ENCODE measurements at places on chromosomes 3 and 15.

DNA sequence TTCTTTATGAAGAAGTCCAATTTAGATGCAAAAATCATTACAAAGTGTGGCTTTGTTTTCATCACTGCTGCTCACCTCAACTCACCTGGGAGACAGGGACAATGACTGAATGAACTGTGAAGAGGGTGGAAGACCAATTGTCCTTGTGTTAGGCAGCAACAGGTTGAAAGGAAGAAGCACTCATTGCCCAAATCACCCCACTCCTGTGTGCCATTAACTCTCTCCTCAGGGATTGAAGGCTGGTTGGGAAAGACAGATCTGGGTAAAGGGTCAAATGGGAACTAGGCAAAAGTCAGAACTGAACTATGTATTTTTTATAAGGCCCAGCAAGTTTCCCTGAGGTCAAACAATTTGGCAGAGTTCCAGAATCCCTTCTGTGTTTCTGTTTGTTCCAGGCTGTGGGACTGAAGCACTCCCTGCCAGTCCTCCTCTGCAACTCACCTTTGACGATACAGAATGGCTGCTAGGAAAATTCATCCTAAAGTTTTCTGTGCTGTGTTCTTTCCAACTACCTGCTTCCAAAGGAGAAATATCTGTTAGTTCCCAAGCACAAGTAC, 68.6 kb upstream of the CCDC39 start:
- DNase-seq, result no peak

DNA sequence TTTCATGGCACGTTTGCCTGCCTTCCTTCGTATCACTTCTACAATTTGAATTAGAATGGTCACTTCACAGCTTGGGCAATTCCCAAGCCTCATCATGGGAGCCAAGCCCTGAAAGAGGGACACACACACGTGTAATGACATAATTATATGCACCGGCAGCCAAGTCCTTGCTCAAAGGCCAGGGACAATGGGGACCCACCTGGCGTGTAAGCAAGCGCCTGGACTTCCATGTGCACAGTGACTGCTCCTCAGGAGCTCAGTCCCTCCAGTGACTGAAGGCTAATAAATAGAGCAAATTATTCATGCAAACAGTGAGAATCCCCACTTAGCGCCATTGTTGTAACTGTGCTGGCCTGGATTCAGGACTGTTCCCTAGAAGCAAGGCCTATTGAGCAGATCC, 115.1 kb downstream of the DNAJB8 start:
- DNase-seq, result no peak

- no peak for DNase-seq
Measured at GRCh38 chr3:160869825-160870224, 113.8 kb downstream of the PPM1L start.

- DNase-seq, result no peak
Measured at GRCh38 chr3:32240159-32240545, 1.7 kb downstream of the CMTM8 start.

DNA sequence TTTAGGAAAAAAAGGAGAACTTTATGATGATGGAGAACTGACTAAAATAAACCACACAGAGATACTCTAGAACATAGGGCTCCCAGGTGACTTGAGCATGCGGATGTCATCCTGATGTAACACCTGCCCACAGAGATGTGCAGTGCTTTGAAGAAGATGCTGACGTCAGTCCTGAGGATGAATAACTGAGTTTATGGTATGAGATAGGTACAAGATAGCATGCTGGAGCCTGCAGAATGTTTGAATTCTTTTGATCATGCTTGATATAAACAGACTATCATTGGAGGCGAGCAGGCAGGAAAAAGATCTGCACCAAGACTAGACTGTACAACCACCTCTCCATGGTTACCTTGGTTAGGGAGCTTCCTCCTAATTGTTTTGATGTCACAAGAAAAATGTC, 12.4 kb downstream of the CCR4 start:
- no peak for DNase-seq

DNA sequence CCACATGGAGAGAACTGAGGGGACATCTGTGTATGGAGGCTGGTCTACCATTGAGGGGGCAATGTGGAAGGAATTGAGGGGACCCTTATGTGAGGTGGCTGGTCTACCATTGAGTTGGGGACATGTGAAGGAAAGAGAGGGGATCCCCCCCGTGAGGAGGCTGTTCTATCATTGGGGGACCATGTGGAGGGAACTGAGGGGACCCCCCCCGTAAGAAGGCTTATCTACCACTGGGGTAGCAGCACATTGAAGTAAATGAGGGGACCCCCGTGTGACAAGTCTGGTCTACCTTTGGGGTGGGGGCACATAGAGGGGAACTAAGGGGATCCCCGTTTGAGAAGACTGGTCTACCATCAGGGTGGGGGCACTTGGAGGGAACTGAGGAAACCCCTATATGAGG, 158.0 kb downstream of the FBLN2 start:
- DNase-seq, result no peak

- DNase-seq, result no peak
Measured at GRCh38 chr3:53030619-53031449, 15.0 kb downstream of the SFMBT1 start.

DNA sequence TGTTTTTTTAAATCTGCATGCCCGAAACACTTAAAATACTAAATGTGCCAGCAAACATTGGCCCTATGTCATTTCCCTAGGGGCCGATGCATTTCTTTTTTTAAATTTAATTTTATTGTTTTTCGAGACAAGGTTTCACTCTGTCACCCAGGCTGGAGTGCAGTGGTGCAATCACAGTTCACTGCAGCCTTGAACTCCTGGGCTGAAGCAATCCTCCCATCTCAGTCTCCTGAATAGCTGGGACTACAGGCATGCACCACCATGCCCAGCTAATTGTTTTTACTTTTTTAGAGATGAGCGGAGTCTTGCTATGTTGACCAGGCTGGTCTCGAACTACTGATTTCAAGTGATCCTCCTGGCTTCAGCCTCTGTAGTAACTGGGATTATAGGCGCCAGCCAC, 5.5 kb downstream of the PARP9 start:
- DNase-seq, result no peak

DNA sequence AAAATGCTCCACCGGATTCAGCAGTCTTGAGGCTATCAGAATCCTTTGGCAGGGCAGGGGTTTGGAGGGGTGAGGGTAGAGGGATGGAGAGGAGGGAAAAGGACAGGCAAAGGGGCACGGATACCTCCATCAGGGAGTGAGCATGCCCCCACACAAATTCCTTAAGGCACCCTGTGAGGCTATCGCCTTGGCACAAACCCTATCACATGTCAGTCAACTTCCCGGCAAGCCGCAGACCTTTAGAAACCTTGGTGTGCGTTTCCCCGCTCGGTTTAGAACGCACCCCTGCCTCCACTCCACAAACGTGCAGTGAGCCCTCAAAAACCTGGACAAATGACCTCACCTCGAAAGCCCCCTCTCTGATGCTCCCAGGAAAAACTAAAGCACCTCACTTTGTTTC, 422 bp upstream of the SETMAR start:
- no peak for DNase-seq

DNA sequence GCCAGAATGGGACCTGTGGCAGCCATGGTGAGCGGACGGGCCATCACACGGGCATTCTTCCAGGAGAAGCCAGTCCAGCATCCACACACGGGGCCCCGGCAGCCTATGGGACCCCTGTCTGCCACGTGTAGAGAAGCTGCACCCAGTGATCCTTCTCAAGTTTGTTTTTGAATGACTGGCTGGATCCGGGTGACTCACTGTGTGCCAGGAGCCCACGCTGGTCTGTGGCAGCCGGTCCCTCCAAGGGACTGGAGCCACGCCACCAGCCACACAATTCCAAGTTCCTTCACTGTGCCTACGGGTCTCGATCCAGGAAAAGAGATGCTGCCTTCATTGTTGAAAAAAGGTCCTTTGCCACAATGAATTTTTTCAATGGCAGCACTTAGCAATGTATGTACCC, 58.1 kb downstream of the ATP10A start:
- no peak for DNase-seq

GRCh38 chr15:48914717-48915116, 36.8 kb downstream of the EID1 start:
- DNase-seq, result no peak

DNA sequence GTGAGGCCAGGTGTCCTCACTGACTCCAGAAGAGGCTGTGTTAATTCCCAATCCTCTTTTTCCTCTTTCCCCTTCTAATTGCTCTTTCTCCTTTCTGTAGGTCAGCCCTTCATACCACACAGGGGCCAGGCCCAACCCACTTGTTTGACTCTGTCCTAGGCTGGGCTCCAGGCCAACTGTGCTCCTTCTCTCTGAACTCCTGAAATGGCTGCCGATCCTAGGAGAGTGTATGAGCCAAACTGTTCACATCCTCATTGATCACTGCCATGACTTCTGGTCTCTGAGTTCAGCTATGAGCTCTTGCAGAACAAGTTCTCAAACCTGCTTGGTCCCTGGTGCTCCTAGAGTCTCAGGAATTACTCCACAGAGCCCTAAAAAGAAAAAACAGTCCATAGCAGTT, 145.1 kb downstream of the VGLL4 start:
- DNase-seq, result no peak

- DNase-seq, result no peak
Measured at GRCh38 chr3:196454935-196455334, 22.7 kb upstream of the UBXN7 start.

DNA sequence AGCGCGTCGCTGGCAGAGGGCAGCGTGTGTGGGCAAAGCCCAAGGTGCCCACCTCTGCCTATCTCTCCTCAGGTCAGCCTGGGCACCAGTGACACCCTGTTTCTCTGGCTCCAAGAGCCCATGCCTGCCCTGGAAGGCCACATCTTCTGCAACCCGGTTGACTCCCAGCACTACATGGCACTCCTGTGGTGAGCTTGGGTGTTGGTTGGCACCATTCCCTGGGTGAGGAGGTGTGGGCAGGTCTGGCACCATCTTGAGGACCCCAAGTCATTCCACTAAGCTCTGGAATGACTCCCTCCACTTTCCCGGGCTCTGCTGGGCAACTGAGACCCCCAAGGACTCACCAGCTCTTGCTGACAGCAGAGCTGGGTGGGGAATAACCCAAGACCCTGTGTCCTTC, 28.5 kb downstream of the XYLB start:
- DNase-seq, result no peak

- no peak for DNase-seq
Measured at GRCh38 chr3:191119415-191120295, 79.4 kb upstream of the OSTN start.

DNA sequence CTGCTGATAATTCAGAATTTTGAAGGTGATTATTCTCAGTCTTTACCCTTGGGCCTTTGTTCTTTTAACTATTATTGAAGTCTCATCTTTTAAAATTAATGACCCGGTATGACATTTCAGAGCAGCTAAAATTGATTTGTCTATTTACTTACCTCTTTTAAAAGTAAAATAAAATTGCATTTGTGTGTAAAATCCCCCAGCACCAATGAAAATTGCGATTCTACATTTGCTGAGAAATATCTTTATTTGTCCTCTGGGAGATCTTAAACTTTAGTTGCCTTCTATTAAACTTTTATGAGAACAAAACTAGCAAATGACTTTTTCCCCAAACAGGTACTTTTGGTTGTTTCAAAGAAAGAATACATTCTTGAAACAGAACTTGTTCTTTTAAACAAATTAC, 7.5 kb upstream of the IL5RA start:
- DNase-seq, result no peak

DNA sequence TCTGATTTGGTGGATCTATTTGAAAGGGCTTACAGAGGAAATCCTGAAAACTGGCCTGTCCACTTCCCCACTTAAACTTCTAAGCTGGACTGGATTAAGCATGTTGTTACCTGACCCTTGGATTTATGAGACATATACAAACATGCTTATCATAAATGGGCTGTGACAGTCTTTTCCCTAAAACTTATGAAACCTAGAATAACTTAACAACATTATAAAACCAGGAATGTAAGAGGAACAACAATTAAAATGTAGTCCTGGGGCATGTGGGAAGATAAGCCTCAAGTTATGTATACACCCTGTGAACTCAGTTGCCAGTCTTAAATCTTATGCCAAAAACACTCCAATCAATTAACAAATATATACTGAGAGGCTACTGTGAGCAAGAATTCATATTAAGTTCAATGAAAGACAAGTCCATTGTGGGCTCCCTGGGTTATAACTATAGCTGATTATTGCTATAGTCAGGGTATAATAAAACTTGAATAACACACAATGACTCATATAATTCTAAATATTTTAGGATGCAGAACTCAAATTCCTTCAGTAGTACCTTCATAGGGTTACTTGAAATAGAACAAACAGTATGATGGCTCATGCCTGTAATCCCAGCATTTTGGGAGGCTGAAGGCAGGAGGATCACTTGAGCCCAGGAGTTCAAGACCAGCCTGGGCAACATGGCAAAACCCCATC, 87.2 kb upstream of the PPIB start:
- no peak for DNase-seq

- no peak for DNase-seq
Measured at GRCh38 chr15:30919877-30920550, 16.3 kb downstream of the FAN1 start.

- DNase-seq, result no peak
Measured at GRCh38 chr15:62912808-62913207, 129.7 kb upstream of the TPM1 start.

- no peak for DNase-seq
Measured at GRCh38 chr3:129087138-129087702, 26.6 kb downstream of the GP9 start.

DNA sequence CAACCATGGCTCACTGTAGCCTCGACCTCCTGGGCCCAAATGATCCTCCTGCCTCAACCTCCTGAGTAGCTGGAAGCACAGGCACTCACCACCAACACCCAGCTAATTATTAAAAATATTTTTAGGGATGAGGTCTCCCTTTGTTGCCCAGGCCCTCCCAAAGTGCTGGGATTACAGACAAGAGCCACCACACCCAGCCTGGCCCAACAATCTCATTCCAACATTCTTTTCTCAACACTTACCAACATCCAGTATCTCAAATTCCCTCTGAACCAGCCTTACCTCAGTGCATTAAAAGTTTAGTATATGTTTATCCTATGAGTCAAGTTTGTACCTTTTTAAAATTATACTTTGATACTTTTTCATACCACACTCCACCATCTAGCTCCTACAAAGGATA, 25.0 kb downstream of the ANXA2 start:
- DNase-seq, result no peak

DNA sequence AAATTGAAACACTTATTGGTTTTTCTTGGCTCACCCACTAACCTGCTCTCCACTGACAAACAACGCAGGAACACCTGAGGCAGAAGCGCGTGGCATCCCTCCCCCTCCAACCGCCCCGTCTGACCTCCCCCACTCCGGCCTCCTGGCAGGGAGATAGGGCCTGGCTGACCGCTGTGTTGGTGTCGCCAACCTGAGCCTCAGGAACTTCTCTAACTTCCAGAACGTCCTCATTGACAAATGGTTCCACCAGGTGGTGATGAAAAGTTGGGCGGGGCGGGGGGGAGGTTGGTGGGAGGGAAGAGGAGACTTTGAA, 22.8 kb downstream of the IL17RD start:
- no peak for DNase-seq

DNA sequence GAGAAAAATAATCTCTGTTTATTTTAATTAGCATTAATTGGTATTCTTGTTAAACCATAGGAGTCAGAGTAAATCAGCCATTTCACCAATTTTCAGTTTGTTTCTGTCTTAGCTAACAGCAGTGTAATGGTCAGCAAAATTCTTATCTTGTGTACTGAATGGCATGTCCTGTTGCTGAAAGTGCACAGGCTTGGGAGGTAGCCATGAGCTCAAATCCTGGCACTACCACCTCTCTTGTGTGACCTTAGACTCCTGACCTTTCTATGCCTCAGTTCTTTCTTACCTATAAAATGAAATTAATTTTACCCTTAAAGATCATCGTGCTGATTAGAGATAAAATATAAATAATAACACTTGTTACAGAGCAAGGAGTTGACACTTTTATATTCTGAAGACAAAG, 35.8 kb downstream of the MLH1 start:
- DNase-seq, result no peak
